Tibial nerve (tissue), 4 donors: ENCODE measurements at places on chromosomes 6 and 20. TPM values are rescaled to one million over a fixed set of nuclear protein-coding genes. Genes with fewer than 3 reads are reported as not detected.

PTGIS gene
- 61.3 TPM for total RNA-seq

C2 gene
- 4.6 TPM for total RNA-seq

UNC5CL gene
- 7.6 TPM for total RNA-seq

HSPA1A gene
- 214 TPM for total RNA-seq

BTN1A1 gene
- not detected for total RNA-seq

SLC35F1 gene
- 15.3 TPM for total RNA-seq

RIMS4 gene
- 0.21 TPM for total RNA-seq

B3GAT2 gene
- 0.30 TPM for total RNA-seq

GTSF1L gene
- not detected for total RNA-seq

CD109 gene
- total RNA-seq, result 13.3 TPM

GRCh38 chr6:125534430-125535263 lies 214.8 kb upstream of the HEY2 start:
- DNase-seq, result no peak
- H3K4me3 ChIP-seq, result no peak overlapping the region
- H3K27ac ChIP-seq, result no peak overlapping the region
- H3K27me3 ChIP-seq, result peaks cover 12% of the 10 kb centered on the region
- no peaks in the 10 kb centered on the region for H3K36me3 ChIP-seq
- H3K4me1 ChIP-seq, result no peaks in the 10 kb centered on the region

DNA sequence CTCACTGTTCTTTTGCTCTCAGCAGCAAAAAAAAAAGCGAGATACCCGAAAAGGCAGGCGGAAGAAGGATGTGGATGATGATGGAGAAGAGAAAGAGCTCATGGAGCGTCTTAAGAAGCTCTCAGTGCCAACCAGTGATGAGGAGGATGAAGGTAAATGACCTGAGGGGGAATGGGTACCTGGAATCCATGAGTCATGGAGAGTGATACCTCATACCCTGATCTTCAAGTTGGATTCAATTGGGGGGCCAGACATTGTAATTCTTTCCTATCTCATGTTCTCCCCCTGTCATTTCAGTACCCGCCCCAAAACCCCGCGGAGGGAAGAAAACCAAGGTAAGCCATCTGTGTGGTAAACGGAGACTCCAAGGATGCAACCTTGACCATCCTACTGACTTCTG lies 6.8 kb downstream of the ABCF1 start:
- H3K27ac ChIP-seq, result no peak overlapping the region
- H3K4me3 ChIP-seq, result no peak overlapping the region
- DNase-seq, result no peak
- H3K4me1 ChIP-seq, result peaks cover 10% of the 10 kb centered on the region
- peaks cover 40% of the 10 kb centered on the region for H3K36me3 ChIP-seq

GRCh38 chr20:61414455-61414991 lies 162.5 kb downstream of the CDH4 start:
- no peak for DNase-seq
- no peak overlapping the region for H3K27ac ChIP-seq
- no peaks in the 10 kb centered on the region for H3K27me3 ChIP-seq
- no peaks in the 10 kb centered on the region for H3K36me3 ChIP-seq

DNA sequence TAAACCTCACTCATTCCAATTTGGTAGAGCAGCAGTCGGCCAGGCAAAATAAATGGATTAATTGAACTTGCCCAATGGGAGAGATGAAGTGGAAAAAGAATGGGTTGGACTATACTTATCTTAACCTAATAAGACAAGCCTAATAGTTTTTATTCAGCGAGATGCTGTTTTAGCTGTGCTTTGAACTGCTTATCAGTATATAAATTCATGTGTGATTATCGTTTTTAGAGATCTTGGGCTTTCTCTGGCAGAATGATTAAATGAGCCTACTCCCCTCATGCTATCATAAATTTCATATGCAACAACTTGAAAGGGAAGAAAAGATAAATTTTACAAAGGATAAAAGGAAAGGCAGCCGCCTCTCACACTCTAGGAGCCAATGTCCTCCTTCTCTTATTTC lies 59.8 kb downstream of the SNAP25 start:
- no peaks in the 10 kb centered on the region for H3K27me3 ChIP-seq
- DNase-seq, result no peak
- no peak overlapping the region for H3K4me3 ChIP-seq
- no peaks in the 10 kb centered on the region for H3K4me1 ChIP-seq

- no peak overlapping the region for H3K4me3 ChIP-seq
- no peaks in the 10 kb centered on the region for H3K27me3 ChIP-seq
- no peak overlapping the region for H3K27ac ChIP-seq
- H3K4me1 ChIP-seq, result no peaks in the 10 kb centered on the region
These were observed 720.4 kb upstream of the CHD6 start for GRCh38 chr20:42338294-42339201.

DNA sequence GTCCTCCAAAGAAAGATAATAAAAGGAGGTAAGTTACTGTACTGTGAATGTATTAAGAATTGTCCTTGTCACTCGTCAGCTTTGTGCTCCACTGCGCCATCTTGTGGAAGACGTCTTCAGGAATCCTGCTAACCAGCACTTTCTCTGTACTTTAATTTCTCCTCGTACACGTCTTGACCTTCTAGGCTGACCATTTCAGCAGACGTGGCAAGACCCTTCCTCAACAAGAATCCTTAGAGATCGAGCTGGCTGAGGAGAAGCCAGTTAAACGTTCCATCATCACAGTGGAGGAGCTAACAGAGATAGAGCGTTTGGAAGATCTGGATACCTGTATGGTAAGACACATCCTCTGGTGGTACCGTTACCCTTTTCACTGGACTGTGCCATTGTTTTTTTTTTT lies 95.5 kb upstream of the SCGN start:
- peak; percentile 85 for DNase-seq
- no peak overlapping the region for H3K27ac ChIP-seq
- H3K4me3 ChIP-seq, result no peak overlapping the region
- H3K27me3 ChIP-seq, result no peaks in the 10 kb centered on the region

DNA sequence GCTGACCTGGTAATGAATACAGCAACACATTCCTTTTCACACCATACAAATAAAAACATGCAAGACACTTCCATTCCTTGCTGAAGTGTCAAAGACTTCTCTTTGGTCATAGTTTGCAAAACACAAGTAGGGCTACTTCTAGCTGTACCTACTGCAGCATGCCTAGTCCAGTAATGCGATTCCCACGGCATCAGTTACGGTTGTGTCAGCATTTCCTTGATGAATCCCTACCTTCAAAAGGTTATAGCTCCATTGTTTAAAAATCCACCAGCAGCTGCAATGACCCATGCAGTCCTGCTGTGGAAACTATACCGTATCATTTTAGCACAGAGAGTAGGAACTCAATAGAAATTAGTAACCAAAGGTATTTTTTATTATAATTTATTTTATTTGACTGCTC lies 1371.5 kb downstream of the EPHA7 start:
- H3K4me1 ChIP-seq, result no peaks in the 10 kb centered on the region
- no peak overlapping the region for H3K4me3 ChIP-seq
- H3K36me3 ChIP-seq, result no peaks in the 10 kb centered on the region
- no peak overlapping the region for H3K27ac ChIP-seq

GRCh38 chr6:18328540-18328939 lies 58.6 kb upstream of the RNF144B start:
- no peaks in the 10 kb centered on the region for H3K27me3 ChIP-seq
- H3K36me3 ChIP-seq, result no peaks in the 10 kb centered on the region
- H3K4me1 ChIP-seq, result peaks cover 9% of the 10 kb centered on the region
- peak overlapping the region; percentile 55 for H3K27ac ChIP-seq
- no peak for DNase-seq

DNA sequence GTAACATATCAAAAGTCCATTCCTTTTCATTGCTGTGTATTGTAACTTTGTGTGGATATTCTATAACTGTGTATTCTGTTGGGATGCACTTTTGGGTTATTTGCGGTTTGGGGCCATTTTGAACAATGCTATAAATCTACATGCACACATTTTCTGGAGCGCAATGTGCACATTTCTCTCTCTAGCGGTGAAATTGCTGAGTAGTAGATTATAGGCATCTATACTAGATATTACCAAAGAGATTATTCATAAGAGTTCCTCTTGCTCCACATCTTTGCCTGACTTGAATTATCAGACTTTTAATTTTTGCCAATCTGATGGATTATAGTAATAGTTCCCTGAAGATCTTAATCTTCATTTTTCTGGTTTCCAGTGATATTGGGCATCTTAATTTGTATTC lies 18.3 kb upstream of the FRK start:
- H3K36me3 ChIP-seq, result no peaks in the 10 kb centered on the region
- no peak overlapping the region for H3K27ac ChIP-seq
- no peak overlapping the region for H3K4me3 ChIP-seq
- no peak for DNase-seq
- H3K4me1 ChIP-seq, result no peaks in the 10 kb centered on the region

- no peaks in the 10 kb centered on the region for H3K36me3 ChIP-seq
- no peak overlapping the region for H3K4me3 ChIP-seq
- peaks cover 12% of the 10 kb centered on the region for H3K4me1 ChIP-seq
- DNase-seq, result no peak
These were observed 39.3 kb downstream of the DTNBP1 start for GRCh38 chr6:15623276-15624116.

DNA sequence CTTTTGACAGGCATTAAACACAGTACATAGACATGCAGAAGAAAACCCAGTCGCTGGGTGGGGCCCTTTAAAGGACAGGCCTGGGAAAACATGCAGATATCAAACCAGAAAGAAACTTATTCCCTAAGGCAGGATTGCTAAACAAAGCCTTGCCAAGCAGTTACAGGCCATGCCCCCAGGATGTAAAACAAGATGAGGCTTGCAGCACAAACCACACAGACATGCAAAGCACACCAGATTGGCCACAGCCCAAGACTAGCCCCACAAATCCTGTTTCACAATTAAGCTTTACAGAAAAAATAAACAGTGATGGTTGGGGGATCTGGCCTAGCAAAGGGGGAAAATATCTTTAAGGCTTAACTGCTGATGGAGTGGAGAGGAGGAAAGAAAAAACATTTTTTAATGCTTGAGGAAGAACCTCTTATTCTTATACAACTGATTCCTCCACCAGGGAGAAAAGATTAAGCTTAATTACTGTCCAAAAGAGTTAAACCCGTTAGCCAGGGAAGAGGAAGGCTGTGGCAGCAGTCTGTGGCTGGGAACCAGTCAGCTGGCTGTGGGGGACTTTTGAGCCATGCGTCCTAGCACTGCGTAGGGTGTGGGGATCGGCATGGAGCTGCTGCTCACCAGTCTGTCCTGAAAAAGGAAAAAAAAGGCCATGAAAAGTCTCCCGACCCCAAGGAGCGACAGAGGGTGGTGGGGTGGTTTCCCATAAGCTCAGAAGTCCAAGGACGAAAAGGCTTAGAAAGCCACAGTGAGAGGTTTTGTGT lies 28.4 kb downstream of the COL19A1 start:
- no peak for DNase-seq
- no peaks in the 10 kb centered on the region for H3K27me3 ChIP-seq
- H3K27ac ChIP-seq, result no peak overlapping the region

DNA sequence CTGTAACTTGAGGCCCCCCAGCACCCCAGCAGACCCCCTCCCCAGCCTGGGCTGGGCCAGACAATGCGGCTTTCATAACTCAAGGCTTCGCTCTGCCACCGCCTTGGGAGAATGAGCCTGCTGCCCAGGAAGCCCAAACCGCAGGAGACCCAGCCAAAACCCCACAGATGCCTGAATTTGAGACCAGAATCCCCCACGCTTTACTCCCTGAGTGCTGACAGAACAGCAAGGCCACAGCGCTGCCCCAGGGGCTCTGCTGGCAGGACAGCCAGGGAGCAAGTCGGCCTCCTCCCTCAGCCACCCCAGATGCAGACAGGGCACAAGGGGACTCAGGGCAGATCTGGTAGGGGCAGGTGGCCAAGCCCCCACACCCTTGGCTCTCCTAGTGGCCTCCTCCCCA lies 2.2 kb downstream of the MDFI start:
- H3K27ac ChIP-seq, result no peak overlapping the region
- peaks cover 49% of the 10 kb centered on the region for H3K4me1 ChIP-seq
- no peaks in the 10 kb centered on the region for H3K27me3 ChIP-seq
- DNase-seq, result no peak
- H3K36me3 ChIP-seq, result no peaks in the 10 kb centered on the region

DNA sequence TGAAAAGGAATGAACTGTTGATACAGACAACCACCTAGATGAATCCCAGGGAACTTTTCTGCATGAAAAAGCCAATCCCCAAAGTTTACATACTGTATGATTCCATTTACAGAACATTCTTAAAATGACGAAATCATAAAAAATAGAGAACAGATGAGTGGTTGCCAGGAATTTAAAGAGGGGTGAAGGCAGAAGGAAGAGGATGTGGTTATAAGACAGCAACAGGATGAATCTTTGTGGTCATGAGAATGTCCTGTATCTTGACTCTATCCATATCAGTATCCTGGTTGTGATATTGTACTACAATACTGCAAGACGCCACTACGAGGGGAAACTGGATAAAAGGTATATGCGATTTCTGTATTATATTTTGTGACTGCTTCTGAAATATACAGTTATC lies 70.1 kb upstream of the EMILIN3 start:
- no peak overlapping the region for H3K27ac ChIP-seq
- no peak overlapping the region for H3K4me3 ChIP-seq
- no peaks in the 10 kb centered on the region for H3K36me3 ChIP-seq

DNA sequence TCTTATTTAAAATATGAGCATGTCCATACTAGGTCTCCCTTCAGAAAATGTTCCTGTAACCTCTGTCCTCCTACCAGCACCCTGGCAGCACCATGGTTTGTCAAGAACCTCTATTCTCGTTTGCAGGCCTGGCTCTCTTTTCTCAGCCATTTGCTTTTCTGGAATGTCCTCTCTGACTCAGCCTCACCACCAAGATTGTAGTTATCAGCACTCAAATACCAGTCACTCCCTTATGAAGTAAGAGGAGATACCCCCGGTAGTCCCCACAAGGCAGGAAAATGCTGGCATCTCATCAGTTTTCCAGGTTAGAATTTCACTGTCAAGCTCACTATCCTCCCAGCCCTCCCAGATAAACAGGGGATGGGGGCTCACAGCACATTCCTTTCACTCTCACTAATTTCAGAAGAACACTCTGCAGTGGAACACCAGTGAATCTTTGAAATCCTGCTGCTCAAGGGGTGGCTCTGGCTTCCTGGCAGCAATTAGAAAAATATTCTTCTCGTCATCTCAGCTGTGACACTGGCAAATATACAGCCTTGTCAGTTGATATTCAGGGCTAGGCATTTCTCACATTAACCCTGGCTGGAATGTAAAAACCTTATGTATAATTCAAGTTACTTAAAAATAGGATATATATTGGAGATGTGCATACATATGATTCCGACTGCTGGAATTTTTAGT lies 129.2 kb downstream of the TBX18 start:
- no peak for DNase-seq
- no peaks in the 10 kb centered on the region for H3K27me3 ChIP-seq
- H3K27ac ChIP-seq, result no peak overlapping the region

GRCh38 chr6:42352856-42353564 lies 98.7 kb downstream of the TRERF1 start:
- no peak overlapping the region for H3K4me3 ChIP-seq
- no peaks in the 10 kb centered on the region for H3K36me3 ChIP-seq
- no peaks in the 10 kb centered on the region for H3K27me3 ChIP-seq
- H3K27ac ChIP-seq, result no peak overlapping the region
- no peaks in the 10 kb centered on the region for H3K4me1 ChIP-seq

- no peak overlapping the region for H3K27ac ChIP-seq
- no peak overlapping the region for H3K4me3 ChIP-seq
- H3K4me1 ChIP-seq, result no peaks in the 10 kb centered on the region
These were observed 13.0 kb downstream of the TXNDC5 start for GRCh38 chr6:7897461-7898192.

GRCh38 chr6:112188906-112189305 lies 65.5 kb downstream of the LAMA4 start:
- H3K27me3 ChIP-seq, result no peaks in the 10 kb centered on the region
- no peaks in the 10 kb centered on the region for H3K36me3 ChIP-seq
- H3K4me1 ChIP-seq, result peaks cover 25% of the 10 kb centered on the region
- H3K27ac ChIP-seq, result no peak overlapping the region

GRCh38 chr6:140345935-140346334 lies 971.5 kb upstream of the CITED2 start:
- no peak overlapping the region for H3K4me3 ChIP-seq
- H3K4me1 ChIP-seq, result peaks cover 6% of the 10 kb centered on the region
- H3K36me3 ChIP-seq, result no peaks in the 10 kb centered on the region
- H3K27ac ChIP-seq, result no peak overlapping the region
